ENCODE measurements at places on chromosomes 6 and 20.

DNA sequence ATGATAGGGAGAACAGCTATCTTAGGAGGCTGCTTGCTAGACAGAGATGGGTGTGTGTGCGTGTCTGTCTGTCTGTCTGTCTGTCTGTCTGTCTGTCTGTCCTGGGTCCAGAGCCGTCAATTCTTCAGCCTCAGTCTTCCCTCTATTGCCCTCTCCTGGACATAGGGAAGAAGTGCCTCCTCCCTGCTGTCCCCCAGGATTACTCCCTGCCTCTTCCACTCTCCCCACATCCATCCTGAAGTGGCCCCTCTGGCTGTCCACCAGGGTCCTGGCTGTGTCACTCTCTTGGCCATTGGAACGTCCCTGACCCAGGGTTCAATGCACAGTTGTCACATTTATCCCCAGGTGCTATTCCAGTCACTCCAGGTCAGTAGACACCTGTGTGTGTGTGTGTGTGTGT is 10.2 kb downstream of the TREML2 start:
- no peak for DNase-seq

DNA sequence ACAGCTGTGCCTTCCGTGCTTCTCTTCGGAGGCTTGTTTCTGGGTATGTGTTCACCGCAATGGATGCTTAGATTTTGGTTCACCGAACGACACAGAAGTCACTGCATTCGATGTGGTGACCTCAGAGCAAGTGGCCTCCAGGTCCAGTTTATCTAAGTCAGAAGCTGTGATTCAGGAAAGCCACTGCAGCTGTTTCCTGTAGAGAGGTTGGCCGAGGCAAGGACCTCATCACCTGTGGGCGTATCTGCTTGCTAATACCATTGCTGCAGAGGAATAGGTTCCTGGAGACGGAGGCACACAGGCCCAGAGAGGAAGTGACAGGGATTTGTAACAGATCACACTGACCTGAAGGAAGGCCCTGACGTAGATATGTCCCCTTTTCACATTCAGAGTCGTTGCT is 82.7 kb downstream of the FARS2 start:
- no peak for DNase-seq

DNA sequence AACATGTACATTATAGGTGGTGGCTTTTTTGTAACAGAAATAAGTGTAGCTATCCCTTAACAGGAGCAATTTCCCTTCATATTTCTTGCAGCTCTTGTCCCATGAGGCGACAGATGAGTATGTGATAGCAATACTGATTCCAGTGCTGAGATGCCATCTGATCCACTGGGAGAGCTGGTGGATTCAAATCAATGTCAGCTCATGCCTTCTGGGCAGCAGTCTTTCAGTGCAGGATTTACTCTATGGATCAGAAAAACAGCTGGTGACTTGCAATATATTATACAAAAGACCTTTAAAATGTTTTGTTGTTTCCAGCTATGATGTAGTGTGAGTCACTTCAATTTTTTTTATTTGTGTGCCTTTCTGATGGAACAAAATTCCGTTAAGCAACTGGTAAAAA is 259.9 kb upstream of the SASH1 start:
- no peak for DNase-seq

DNA sequence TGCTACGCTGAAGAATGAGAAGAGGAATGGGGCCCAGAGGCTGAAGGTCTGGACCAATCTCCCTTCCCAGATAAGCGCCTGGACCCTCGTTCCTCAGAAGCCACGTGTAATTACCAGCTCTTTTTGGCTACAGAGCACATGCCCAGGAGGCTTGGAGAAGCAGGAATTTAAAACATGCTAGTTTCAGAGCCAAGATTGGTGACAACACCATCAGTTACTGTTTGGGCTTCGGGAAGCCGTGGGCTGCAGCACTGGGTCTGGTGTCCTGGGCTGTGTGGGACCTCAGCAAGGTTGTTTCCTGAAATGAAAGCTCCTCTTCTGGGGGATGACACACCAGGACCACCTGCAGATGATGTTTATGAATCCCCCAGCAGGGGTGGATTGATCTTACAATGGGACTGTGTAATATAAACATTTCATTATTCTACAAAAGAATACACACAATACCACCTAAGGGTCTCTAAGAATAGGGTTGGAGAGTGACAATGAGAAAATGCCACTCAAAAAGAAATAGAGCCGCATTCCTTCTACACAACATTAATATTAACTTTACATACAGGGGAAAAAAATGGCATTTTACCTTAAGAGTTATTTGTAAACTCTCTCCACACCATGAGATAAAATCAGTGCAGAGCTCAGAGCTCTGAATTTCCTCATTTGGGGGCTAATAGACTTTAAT is 207.8 kb upstream of the FOXQ1 start:
- DNase-seq: no peak

DNA sequence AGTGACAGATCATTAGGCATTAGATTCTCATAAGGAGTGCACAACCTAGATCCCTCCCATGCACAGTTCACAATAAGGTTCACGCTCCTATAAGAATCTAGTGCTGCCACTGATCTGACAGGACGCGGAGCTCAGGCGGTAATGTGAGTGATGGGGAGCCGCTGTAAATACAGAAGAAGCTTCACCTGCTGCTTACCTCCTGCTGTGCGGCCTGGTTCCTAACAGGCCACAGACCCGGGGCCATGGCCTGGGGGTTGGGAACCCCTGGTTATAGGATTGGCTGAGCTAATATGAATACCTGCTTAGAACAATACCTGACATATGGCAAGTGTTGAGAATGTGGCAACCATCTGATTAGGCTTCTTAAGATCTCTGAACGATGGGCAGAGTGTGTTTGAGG is 2.4 kb downstream of the PNPLA1 start:
- DNase-seq: no peak
